ENCODE measurements at places on chromosomes 11 and 22. TPM values are rescaled to one million over a fixed set of nuclear protein-coding genes. Genes with fewer than 3 reads are reported as not detected.

GRCh38 chr11:94332814-94333213 lies 28.4 kb downstream of the IZUMO1R start:
- no peak for DNase-seq

DNA sequence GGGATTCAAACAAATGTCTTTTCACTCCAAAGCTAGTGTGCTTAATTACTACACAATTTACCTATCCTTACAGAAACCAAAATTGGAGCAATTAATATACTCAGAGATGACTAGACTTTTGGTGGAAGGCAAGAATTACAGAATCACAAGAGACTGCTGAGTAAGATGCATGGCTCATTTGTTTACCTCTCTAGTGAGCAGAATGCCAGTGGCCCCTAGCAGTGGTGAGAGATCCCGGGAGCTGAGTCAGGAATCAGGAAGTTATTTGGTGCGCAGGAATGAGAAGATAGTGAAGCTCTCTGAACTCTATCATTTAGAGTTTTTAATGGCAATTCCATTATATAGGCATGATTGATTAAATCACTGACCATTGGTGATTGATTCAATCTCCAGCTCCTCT lies 188.9 kb upstream of the SESN3 start:
- peak; percentile 83 for DNase-seq

The MYOD1 gene
- polyA plus RNA-seq, result not detected

DNA sequence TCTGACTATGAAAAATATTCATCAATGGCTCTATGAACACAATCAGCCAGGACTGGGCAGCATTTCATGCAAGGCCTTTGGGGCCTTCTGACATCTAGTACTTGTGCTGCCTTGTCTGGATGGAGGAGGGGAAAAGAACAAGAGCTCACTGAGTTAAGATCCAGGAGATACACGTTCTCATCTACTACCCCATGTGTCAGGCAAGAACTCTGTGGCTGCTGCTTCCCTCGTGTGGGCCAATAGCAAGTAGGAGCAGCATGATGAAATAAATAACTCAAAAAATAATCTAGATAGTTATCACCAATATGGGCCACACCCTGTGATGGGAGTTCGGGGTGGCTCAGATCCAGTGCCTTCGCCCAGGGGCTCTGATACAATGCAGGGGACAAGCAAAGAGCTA lies 7.3 kb downstream of the KCNE3 start:
- DNase-seq, result no peak

GRCh38 chr22:43854121-43854785 lies 8.1 kb downstream of the SULT4A1 start:
- DNase-seq, result no peak

The SHANK3 gene
- 3.3 TPM for polyA plus RNA-seq

The TRPM5 gene
- polyA plus RNA-seq, result not detected

DNA sequence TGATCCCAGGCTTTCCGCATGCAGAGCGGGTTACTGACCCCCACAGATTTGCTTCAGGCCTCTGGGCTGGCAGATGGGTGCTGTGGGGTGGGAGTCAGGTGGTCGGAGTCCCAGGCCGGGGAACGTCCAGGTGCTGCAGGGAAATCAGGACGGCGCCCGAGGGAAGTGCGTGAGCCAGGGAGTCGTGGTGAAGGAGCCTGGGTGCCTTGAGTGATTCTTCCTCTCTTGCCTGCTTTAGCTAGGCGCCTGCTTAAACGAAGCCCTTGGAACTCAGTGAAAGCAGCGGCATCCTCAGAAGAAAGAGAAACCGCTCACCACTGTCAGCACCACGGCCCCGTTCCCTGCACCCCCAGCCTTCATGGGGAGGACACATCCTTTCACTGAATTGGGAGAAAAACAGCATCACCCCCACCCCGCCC lies 455.6 kb downstream of the BRD1 start:
- no peak for DNase-seq

DNA sequence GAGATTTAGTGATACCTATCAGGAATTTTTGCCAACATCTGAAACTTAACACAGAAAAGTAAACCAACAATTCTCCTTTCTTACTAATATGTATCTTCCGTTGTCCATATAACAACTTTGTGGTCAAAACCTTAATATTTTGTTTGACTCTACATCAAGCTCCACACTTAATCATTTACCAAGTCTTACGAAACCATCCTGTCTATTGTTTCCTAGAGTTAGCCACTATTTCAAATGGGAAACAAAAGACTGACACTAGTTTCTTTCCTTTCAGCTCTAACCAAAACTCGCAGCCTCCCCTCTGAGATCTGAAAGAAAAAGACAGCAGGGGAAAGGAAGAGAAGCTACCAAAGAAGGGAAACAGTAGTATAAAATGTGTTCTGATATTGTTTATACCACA lies 26.5 kb upstream of the PRDM10 start:
- DNase-seq, result peak; percentile 56
